ENCODE measurements at places on chromosomes 6 and 20.

- no peak for DNase-seq
These were observed 566.8 kb downstream of the TFAP2A start for GRCh38 chr6:9848094-9848493.

DNA sequence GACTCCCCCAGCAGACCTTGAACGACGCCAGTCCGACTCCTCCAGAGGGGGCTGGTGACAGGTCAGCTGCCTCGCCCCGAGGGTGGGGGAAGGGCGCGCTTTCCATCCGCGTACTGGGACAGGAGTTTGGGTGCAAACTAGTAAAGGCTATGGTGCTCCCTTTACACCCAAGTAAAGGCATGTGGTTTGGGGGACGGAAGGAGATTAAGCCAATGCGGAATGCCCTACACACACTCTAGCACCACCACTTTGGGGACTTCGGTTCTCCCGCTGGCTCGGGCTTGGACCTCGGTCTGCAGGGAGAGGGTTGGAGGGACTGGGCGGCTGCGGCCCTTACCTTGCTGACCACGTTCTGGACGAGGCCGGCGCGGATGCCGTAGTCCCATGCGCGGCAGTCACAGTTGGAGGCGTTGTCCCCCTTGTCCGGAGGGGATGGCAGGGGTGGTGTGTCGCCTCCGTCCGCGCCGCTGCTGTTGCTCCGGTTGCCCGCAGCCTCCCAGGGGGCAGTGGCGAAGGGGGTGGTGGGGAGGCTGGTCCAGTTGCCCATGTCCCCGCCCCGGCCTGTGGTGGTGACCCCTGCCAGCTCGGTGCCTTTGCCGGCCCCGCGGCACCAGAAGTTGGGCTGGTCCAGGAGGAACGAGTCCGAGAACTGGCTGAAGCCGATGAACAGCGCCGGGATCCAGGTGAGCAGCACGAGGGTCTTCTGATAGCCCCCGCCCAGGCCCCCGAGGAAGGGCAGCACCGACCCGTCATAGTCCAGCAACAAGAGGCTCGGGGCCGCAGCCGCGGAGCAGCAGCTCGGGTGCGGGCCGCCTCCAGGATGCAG, 1.1 kb downstream of the SLC22A23 start:
- no peak for DNase-seq

- DNase-seq: peak; percentile 37
These were observed 18.9 kb downstream of the PCNA start for GRCh38 chr20:5100684-5101347.

DNA sequence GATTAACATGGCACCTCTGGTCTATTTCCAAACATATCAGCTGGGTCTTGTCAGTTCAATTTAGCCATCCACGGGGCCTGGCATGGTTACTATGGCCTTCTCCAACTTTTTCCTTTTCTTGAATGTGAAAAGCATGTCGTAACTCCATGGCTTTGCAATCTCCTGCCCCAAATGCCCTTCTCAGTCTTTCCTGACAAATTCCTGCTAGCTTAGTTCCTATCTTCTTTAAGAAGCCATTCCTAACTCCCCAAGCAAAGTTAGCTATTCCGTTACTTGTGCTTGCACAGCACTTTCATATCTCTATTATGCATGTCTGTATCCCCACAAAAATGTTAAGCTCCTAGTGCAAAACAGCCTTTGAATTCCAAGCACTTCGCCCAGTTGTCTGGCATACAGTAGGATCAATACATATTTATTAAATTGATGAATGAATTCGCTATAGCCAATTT, 105.6 kb downstream of the AIG1 start:
- no peak for DNase-seq

- no peak for DNase-seq
These were observed 530.4 kb upstream of the BTBD3 start for GRCh38 chr20:11387189-11387754.

DNA sequence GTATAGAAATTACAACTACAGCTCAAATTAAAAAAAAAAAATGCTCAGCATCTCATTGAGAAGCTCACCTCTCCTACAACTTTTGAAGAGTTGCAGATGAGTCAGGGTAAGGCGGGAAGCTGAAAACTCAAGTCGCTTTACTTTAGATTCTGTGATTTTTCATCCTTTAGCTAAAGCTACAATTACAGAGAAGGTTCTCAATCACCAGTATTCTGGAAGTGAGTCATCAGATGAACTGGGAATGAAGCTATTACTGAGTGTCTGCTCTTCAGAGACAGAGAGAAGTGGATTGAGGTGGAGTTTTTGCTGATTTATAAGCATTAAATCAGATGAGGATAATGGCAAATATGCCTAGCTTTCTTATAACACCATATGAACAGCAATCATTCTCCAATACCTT, 91.9 kb downstream of the TFAP2A start:
- no peak for DNase-seq
